ENCODE measurements at places on chromosomes 1 and 21. TPM values are rescaled to one million over a fixed set of nuclear protein-coding genes. Genes with fewer than 3 reads are reported as not detected.

- no peak overlapping the region for H3K27ac ChIP-seq
- no peaks in the 10 kb centered on the region for H3K4me1 ChIP-seq
- no peaks in the 10 kb centered on the region for H3K36me3 ChIP-seq
- H3K27me3 ChIP-seq: no peaks in the 10 kb centered on the region
Observed at GRCh38 chr1:102191723-102192122, 195.0 kb upstream of the OLFM3 start.

DNA sequence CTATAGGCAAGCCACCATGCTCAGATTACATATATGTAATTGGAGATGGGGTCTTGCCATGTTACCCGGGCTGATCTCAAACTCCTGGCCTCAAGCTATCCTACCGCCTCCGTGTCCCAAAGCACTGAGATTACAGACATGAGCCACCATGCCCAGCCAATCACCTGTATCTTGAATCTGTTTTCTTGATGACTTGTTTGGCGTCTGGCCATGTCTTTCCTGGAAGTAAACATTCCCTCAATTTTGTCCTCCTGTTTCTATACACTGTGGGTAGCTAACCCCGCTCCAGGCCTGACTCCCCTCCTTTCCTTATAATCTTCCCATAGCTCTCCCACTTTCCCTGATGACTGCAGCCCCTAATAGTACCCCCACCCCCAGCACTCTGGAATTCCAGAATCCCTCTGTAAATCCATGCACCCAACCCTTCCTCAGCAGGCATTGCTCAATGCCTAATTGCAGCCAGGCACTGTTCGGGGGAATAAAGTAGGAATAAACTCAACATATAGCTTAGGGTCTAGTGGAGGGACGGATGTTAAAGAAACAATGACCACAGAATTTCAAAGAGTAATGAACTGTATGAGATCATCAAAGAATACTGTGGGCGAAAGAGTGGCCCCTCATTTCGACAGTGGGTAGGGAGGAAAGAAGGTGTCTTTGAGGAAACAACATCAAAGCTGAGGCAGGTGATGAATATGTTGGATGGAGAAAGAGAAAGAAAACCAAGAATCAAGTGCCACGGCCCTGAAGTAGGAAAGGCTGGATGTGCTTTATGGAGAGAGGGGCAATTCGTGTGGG lies 161.5 kb downstream of the ADSS2 start:
- DNase-seq: no peak
- no peaks in the 10 kb centered on the region for H3K27me3 ChIP-seq
- no peaks in the 10 kb centered on the region for H3K4me1 ChIP-seq

DNA sequence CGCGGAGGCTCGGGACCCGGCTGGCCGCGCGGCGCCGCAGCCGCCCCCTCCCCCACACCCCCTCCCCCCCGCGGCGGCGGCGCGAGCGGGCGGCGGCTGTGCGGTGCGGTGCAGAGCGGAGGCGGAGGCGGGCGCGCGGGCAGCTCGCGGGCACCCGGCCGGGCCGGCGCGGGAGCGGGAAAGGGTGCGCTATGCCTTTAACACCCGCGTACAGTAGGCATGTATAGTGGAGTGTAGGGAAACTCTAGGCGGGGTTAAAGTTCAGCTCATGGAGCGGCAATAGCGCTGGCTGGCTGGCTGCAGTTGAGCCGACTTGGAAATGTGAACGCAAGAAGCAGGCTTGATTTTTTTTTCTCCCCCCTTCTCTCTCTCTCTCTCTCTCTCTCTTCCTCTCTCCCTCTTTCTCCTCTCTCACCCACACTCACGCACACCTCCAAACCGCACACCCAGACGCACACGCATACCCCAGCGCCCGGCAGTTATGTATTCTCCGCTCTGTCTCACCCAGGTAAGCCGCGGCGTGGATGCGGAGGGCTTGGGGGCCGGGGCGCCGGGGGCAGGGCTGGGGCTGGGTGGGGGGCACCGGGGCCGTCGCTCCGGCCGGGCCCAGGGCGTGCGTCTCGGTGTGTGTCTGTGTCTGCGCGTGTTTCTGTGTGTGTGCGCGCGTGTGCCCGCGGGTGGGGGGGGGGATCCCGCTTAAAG lies at the start of gene NFIA:
Gene NFIA (plus strand): TSS at position 251 of the 702 bp plus-strand sequence.
- H3K4me1 ChIP-seq: peaks cover 46% of the 10 kb centered on the region
- no peaks in the 10 kb centered on the region for H3K36me3 ChIP-seq
- H3K4me3 ChIP-seq: peak within 1 kb of the TSS; percentile 95

- H3K4me1 ChIP-seq: peaks cover 26% of the 10 kb centered on the region
- H3K27me3 ChIP-seq: no peaks in the 10 kb centered on the region
- peak overlapping the region; percentile 86 for H3K4me3 ChIP-seq
- H3K36me3 ChIP-seq: no peaks in the 10 kb centered on the region
- DNase-seq: peak; percentile 61
- peak overlapping the region; percentile 32 for H3K27ac ChIP-seq
Observed at GRCh38 chr1:157042846-157043245, 2.7 kb downstream of the ARHGEF11 start.

PRDM16 gene
- 55.8 TPM for total RNA-seq

DNA sequence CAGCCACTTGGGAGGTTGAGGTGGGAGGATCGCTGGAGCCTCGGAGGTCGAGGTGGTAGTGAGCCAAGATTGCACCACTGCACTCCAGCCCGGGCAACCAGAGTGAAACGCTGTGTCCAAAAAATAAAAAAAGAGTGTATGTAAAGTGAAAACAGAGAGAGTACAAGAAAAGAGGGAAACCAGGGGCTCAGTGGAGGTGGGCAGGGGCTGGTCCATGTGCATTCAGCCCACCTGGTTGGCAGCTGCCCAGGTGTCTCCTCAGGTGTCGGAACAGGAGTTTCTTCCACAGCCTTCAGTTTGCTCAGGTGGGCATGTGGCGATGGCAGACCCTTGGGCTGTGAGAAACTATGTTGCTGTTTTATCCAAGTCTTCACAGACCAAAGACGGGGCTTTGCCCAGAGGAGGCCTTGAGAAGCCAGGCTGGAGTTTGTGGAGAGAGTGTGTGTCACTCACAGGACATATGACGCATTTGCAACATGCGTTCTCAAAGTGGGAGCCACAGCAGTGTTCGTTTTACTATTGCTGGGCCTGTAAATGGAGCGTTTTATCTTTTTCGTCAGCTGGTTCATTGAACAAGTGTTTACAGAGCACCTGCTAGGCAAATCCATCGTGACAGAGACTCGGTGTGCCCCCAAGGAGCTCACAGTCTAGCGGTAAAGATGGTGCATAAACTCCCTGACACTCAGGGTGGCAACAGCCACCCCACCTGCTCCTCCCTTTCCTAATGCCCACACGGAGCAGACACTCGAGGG lies 22.4 kb upstream of the SAMD11 start:
- H3K27me3 ChIP-seq: peaks cover 38% of the 10 kb centered on the region
- peaks cover 5% of the 10 kb centered on the region for H3K4me1 ChIP-seq
- no peak overlapping the region for H3K4me3 ChIP-seq
- H3K27ac ChIP-seq: no peak overlapping the region

- no peak overlapping the region for H3K4me3 ChIP-seq
- H3K4me1 ChIP-seq: no peaks in the 10 kb centered on the region
- no peaks in the 10 kb centered on the region for H3K36me3 ChIP-seq
- DNase-seq: no peak
- H3K27me3 ChIP-seq: no peaks in the 10 kb centered on the region
- H3K27ac ChIP-seq: no peak overlapping the region
Observed at GRCh38 chr1:9782897-9783296, 40.9 kb downstream of the CLSTN1 start.

DNA sequence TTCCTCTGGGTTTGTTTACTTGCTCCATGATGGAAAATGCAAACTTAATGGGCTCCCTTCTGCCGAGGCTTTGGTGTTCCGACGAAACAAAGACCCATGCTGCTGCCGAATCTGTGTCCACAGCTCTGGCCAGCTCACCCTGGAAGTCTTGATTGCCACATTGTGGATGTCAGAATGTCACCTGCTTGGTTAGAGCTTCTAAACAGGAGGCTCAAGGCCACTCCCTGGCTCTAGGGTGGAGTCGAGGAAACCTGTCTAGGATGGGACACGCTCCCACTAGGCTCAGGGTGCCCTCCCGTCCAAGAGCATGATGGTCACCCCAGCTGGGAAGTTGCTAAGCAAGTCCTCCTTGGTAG lies 279.3 kb upstream of the VAMP3 start:
- H3K27ac ChIP-seq: no peak overlapping the region
- H3K4me1 ChIP-seq: peaks cover 7% of the 10 kb centered on the region
- DNase-seq: no peak
- no peak overlapping the region for H3K4me3 ChIP-seq
- no peaks in the 10 kb centered on the region for H3K36me3 ChIP-seq

ANP32E gene
- 38.5 TPM for total RNA-seq

FAM43B gene
- total RNA-seq: 3.8 TPM

EFNA3 gene
- total RNA-seq: 26.3 TPM

S100A7A gene
- total RNA-seq: not detected

DNA sequence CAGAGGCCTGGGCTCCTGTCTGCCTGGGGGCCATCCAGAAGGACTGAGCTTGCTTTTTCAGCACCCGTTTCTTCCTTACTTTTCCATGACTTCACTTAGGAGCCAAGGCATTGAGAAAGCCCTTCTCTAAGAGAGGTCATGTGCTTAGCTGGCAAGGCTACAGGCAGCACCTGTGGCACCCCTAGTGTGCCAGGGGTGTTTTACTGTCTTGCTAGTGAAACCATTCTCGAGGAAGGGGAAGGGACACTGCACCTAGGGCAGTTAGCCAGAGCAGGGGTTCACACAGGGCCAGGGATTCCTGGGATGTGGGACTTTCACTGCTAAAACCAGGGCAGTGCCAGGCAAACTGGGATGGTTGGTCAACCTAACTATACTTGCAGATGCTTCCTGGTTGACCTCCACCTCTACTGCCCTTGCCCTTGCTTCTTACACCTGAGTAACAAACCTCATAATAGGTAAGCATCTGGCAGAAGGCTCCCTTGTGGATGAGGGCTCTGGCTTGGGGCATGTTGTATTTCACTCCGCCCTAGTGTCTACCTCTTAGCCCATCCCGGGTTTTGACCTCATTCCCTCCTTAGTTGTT lies 69.2 kb downstream of the NOS1AP start:
- peaks cover 30% of the 10 kb centered on the region for H3K4me1 ChIP-seq
- no peak for DNase-seq
- no peak overlapping the region for H3K27ac ChIP-seq

PCAT6 gene
- total RNA-seq: 19.8 TPM

DNA sequence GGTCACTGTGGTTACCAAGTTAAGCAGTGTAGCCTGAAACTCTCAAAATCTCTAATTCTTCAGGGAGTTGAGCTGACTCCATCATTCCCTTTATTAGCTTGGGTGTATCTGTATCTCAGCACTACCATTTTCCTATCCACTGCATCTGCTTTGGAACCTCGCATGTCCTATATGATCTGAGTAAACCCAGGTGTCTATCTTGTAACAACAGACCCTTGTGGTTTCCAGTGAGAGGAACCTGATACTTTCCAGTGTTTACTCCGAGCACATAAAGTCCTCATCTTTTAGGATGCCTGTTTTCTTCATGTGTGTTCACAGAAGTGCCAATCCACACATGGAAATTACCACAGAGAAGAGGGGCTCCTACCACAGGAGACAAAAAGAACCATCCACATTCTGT lies 650.4 kb downstream of the LMO4 start:
- no peak for DNase-seq
- peaks cover 45% of the 10 kb centered on the region for H3K4me1 ChIP-seq
- H3K4me3 ChIP-seq: no peak overlapping the region
- no peaks in the 10 kb centered on the region for H3K36me3 ChIP-seq
- peak overlapping the region; percentile 28 for H3K27ac ChIP-seq

UBIAD1 gene
- total RNA-seq: 18.7 TPM

HSPA6 gene
- not detected for total RNA-seq

SHE gene
- total RNA-seq: 2.7 TPM

GRCh38 chr1:172351346-172351745 lies 69.1 kb upstream of the C1orf105 start:
- no peak overlapping the region for H3K4me3 ChIP-seq
- DNase-seq: no peak
- no peaks in the 10 kb centered on the region for H3K27me3 ChIP-seq
- no peaks in the 10 kb centered on the region for H3K36me3 ChIP-seq
- H3K27ac ChIP-seq: no peak overlapping the region
- H3K4me1 ChIP-seq: no peaks in the 10 kb centered on the region

- peaks cover 14% of the 10 kb centered on the region for H3K4me1 ChIP-seq
- no peak overlapping the region for H3K4me3 ChIP-seq
- DNase-seq: peak; percentile 45
- no peak overlapping the region for H3K27ac ChIP-seq
- H3K36me3 ChIP-seq: peaks cover 11% of the 10 kb centered on the region
Observed at GRCh38 chr1:11845641-11846335, 1.8 kb downstream of the NPPA start.
